ENCODE measurements at places on chromosomes 6 and 20.

DNA sequence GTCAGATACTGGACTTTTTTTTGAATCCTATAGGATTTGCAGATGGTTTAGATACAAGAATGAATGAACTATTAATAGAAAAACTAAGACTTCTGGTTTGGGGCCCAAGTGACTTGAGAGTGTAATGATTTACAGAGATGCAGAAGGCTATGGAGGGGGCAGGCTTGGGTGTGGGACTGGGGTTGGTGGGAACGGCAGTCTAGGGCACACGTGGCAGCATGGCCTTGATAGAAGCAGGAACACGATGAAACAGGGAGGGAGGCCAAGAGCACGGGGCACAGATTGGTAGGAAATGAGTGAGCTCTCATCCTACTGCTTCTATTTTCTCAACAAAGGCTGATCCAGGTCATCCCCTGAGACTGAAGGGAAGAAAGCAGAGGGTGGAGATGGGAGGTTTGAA, 3.4 kb upstream of the UST start:
- no peak for DNase-seq

DNA sequence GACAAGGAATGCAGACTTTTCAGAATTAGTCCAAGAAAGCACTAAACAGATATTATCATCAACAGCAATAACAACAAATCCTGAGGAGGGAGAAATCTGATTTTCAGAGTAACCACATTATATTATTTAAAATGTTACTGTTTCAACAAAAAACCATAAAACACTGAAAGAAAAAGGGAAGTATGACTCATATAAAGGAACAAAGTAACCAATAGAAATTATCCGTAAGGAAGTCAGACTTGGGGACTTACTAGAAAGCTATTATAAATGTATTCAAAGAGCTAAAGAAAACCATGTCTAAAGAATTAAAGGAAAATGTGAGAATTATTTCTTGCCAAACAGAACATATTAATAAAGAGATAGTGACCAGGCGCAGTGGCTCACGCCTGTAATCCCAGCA, 98.1 kb downstream of the MYLK4 start:
- DNase-seq: no peak

DNA sequence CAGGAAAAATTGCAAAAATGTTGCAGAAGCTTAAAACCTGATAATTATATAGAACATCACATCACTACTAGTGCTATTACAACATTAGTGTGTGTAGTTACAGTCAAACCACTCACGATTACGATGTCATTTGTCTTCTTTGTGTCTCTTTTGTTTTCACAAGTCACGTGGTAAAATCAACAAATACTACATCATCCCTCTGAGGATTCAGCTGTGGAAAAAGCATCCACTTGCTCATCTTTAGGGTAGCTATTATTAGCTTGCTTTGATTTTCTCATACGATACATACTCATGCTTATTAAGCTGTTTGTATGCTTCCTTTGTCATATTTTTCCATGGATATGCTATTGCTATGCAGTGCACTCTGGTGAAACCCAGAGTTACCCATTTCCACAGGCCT, 22.2 kb upstream of the ATXN1 start:
- DNase-seq: no peak

GRCh38 chr20:50689864-50690649, 1.3 kb downstream of the RIPOR3 start:
- DNase-seq: peak; percentile 60

- DNase-seq: no peak
These were observed 172.3 kb downstream of the ERMARD start for GRCh38 chr6:169923468-169924464.

- no peak for DNase-seq
These were observed 1049.8 kb upstream of the FLRT3 start for GRCh38 chr20:15387228-15387627.

GRCh38 chr20:57695012-57695411, 14.8 kb downstream of the PMEPA1 start:
- DNase-seq: no peak

- DNase-seq: no peak
These were observed 64.5 kb downstream of the OR2B2 start for GRCh38 chr6:27847706-27848105.

DNA sequence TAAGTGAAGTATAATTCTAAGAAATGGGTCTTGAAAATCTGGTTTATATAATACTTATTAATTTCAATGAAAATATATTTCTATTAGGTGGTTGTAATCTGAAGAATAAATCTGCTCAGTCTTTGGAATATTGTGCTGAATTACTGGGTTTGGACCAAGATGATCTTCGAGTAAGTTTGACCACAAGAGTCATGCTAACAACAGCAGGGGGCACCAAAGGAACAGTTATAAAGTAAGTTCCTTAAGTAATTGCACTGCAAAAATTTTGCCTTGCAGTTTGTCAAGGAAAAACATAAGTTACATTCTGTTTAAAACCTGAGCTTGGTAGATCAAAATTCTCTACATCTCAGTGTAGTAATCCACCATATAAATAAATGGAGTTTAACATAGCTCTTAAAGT, 106.0 kb downstream of the MYO6 start:
- DNase-seq: peak; percentile 32

DNA sequence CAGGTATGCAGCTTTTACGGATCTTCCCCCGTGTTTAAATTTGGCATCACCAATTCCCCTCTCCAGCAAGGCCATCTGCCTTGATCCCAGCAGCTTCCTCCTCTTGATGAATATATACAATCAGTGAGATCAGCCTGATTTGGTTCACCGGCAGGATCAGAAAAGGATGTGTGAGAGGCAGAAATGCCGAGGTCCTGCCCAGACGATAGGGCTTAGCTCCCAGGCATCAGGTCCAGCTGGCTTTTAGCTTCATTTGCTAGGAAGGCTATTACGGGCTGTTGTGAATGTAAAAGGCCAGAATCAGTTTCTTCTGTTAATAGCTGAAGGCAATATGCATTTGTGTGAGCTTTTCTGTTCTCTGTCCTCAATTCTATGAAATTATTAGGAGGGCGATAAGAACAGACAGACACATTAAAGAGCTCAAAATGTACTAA, 372.8 kb downstream of the BTBD9 start:
- DNase-seq: peak; percentile 20

DNA sequence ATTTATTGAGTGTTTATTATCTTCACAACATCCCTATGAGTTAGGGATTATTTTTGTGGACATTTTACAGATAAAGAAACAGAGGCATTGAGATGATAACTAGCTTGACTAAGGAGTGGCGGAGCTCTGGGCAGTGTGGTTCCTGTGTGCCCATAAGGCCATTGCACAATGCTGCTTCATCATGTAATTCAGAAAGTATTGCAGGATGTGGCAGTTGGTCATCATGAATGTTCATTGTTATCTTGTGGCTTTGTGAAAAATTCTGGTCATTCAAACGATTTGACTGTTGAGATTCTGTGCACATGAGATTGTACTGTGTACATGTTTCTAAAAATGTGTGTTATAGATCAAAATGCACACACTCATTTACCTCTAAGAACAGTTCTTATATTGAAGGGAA, 150.8 kb downstream of the ESR1 start:
- peak; percentile 18 for DNase-seq

GRCh38 chr6:79094938-79095337, 16.9 kb upstream of the PHIP start:
- no peak for DNase-seq

GRCh38 chr6:42123379-42124103, 18.9 kb downstream of the C6orf132 start:
- no peak for DNase-seq

- DNase-seq: no peak
These were observed 6.9 kb downstream of the PSMG4 start for GRCh38 chr6:3265671-3266070.

DNA sequence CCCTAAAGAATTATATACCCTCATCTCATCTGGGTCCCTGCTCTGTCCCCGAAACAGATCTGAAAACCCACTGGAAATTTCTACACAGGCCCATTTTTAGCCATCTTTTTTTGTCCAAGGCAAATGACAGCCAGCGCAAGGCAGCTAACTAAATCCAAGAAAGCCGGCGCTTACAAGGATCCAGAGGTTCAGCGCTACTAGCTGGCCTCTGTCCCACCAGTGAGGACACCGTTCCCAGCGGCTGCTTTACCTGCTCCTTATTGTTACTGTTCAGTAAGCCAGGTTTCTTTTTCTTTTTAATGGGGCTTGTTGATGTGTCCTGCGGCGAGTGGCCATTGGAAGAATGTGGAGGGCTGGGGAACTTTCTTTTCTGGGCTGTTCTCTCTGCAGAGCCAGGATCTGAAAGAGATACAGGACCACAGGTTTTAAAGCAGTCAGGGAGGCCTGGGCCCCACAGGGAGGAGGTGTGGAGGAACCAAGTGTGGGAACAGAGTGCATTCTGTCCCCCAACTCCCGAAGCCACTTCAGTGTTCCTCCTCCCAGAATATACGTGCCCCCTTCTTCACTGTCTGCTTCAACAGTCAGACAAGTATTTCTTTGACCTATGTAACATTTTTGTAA, 46.6 kb downstream of the ZMYND8 start:
- DNase-seq: no peak

All from AG09319 (cell line).